ENCODE measurements at places on chromosomes 2 and 18.

DNA sequence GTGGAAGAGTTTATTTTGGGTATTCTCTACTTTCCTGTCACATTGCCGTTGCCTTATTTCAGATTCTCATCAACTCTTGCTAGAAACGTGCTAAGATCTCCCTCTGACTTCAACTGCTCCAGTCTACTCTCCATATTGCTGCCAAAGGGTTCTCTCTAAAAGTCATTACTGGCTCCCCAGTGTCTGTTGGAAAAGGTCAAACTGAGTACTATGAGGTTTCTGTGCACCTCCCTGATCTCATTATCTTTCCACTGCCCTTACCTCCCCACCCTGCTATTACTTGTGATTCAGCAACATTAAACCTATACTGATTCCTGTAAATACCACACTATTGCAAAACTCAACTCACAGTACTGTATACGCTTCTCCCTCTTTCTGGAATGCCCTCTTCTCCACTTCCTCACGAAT lies 1.9 kb upstream of the KRCC1 start:
- DNase-seq = no peak

DNA sequence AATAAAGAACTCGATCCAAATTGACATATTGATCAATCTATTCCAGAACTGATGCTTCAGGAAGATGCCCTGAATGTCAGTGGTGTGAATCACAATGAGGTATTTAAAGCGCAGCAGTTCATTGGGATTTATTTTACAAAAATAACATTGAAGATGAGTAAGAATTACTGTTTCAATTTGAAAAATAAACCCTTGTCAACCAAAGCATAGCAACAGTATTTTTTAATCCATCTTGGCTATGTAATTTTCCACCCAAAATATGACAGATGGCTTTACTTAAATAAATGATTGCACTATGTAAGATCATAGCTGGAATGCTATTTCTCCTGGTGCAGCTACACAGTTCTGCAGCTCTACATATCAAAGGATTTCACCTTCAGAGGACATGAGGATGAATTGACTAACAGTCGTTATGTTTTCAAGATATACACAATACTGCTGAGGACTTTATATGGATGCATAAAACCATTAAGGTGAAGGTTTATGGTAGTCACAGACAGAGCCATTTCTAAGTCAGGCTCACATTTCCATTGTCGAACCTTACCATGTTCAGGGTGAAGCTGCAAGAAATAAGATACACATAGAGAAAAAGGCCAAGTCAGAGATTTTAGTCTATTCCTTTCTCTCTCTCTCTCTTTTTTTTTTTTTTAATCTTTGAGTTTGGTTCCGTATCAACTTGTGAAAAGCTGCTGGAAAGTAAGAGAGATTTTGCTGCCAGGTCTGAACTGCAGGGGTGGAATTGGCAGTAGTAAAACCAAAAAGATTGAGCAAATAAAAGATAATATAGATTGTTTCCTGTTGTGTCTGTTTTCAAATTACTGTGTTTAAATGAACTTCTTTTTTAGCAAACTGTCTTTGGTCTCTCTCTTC lies 398.0 kb upstream of the CDH20 start:
- no peak for DNase-seq

- DNase-seq = no peak
These were observed 472.5 kb upstream of the PIK3C3 start for GRCh38 chr18:41482501-41482900.

- DNase-seq = no peak
These were observed 468.2 kb upstream of the POU3F3 start for GRCh38 chr2:104385743-104386142.

- no peak for DNase-seq
These were observed 78.2 kb downstream of the DYSF start for GRCh38 chr2:71531522-71532047.

DNA sequence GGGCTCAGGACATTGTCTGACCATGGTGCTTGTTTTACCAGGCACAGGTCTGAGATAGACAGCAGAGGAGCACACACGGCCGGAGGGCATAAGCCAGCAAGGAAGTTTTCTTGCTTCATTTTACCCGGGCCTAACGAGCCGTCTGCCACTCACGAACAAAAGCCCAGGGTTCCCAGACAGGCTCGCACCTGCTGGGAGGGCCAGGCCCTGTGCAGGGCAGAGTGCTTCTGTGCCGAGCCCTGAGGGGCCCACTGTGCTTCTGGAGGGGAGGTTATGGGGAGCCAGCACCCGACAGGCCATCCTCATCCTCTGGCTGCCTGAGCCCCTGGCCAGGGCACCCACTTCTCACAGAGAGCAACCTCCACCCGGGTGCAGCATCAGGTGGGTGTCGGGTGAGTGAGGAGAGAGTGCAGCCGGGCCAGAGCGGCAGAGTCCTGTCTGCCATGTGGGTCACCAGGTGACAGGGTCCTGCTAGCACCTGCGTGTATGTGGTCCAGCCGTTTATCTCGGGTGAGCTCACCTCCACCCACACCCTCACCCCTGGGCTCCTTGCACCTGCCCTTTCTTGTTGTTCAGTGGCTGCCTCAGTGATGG lies 297.9 kb downstream of the NDUFA10 start:
- DNase-seq = no peak

- DNase-seq = no peak
These were observed 55.4 kb downstream of the CNTNAP5 start for GRCh38 chr2:124080281-124081153.

GRCh38 chr2:159635006-159635789 lies 18.9 kb upstream of the BAZ2B start:
- DNase-seq = no peak

GRCh38 chr18:23703057-23703986 lies 14.1 kb downstream of the LAMA3 start:
- DNase-seq = no peak

DNA sequence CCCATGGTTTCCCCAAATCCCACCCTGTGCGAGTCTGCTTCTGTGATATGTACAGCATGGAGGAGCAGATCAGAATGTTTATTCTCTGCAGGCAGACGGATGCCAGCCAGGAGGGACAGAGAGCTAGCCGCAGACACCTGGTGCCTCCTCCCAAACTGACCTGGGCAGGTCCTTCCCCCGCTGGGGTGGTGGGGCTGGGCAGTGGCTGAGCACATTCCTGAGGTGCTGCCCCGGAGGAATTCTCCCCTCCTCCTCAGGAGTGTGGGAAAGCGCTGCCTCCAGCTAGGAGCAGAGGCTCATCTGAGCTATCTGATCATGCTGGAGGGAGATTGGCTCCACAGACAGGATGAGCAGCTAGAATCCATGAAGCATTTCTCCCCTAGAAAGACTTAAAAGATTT lies 21.7 kb downstream of the C2orf92 start:
- DNase-seq = no peak

- no peak for DNase-seq
These were observed 522.0 kb downstream of the PLCL1 start for GRCh38 chr2:198326431-198326830.

DNA sequence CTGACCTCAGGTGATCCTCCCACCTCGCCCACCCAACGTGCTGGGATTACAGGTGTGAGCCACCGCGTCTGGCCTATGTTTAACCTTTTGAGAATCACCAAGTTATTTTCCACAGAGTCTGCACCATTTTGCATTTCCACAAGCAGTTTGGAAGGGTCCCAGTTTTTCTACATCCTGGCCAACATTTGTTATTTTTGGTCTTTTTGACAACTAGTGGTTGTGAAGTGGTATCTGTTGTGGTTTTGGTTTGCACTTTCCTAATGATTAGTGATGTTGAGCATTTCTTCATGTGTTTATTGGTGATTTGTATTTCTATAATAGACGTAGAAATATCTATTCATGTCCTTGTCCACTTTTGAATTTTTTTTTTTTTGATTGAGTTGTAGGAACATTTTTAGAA lies 67.9 kb downstream of the BIRC6 start:
- no peak for DNase-seq

DNA sequence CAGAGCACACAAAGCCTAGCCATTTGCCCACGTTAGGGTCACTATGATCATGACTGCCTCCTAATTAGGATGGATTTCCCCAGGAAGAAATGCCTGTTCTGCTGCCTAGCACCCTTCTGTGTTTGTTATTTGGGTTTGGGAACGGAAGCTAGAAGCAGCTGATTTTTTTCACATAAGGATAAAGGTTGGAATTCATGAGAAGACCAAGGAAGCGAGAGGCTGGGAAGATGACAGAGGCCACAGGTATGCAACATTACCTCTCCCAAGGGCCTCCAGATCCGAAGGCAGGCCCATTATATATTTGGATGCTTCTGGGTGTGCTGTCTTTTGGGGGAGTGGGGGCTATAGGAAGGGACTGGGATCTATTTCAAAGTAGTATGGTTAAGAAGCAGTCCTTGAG lies 204.7 kb downstream of the FBXO15 start:
- no peak for DNase-seq

DNA sequence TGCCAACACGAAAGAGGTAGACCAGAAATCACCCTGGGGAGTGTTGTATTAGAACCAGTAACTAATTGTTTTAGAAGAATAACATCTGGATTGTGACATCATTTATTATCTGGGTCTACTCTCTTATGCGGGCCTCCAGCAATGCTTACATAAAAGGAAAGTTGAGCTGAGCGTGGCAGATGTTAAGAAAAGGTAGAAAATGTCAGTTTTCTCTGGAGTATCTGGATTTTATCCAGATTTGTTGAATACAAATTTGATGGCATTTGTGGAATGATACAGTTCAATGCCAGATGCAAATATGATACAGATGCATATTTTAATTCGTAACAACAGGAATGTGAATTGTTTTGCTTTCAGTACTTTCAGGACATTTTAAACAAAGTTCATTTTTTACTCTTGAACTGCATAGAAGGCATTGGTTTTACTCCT lies 90.3 kb downstream of the PRPF40A start:
- DNase-seq = no peak

DNA sequence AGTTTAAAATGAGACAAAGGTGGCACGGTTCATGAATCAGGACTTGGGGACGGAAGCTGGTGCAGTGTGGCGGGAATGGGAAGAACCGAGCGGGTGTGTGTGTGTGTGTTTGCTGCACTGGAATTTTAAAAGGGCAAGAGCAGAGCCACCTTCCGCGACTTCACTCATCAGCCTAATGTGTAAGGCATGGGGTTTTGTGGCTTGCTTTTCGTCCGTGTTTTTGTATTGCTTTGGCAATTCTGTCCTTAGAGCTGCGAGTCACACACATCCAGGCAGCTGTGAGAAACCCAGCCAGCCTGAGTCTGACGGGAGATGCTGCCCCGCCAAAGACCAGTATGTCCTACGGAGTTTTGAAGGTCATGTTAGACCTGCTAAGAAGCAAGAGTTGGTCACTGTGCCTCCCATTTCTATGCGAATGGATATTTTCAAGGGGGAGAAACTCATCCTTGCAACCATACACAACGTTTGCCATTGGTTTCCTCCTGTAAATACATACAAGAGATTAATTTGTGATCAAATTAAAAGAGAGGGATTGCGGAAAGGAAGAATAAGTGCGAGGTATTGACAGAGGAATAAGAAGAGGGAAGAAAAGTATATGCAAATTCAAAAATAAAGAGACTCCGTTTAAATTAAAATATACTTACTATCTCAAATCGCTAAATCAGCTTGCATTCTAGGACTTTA lies 665 bp upstream of the CACNB4 start:
- no peak for DNase-seq

DNA sequence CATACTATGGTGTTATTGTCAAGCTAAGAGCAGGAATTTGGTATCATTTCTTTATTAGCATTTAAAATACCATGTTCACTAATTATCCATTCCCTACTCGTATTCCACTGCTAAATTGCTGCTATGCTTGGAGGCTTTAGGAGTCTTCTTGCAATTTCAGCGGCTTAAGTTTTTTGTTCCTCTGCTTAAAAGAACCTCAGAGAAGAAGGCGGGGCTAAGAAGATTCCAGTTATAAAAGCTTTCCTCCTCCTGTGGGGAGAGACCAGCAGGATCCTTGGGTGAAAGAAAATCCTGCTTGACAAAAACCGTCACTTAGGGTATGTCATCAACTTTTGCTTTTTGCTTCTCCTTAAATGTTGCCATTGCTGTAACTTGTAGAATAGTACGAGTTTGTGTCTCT lies at the start of gene TRPM8:
Gene TRPM8, plus strand, starts transcription at position 258 of the 400 bp plus-strand sequence. CDS start 9,165 bp downstream, outside the sequence.
- no peak for DNase-seq

GRCh38 chr2:241773511-241774418 lies 2.9 kb upstream of the GAL3ST2 start:
- peak; percentile 31 for DNase-seq

DNA sequence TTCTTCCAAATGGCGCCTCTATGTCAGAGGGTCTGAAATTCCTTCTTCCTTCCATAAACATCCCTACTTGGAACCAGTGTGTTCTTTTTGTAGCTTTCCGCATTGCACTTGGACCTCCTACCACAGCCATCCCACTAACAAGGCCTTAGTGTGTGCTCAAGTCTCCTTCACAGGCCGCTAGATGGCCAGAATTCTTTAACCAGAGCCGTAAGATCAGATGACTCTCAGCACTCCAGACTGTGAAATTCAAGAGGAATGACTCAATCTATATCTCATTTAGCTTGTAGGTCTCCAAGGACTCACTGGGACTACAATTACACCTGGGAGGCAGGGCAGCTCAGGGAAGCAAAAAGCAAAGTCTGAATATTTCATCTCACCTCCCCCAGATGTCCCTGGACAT lies 298.9 kb downstream of the EIPR1 start:
- no peak for DNase-seq

DNA sequence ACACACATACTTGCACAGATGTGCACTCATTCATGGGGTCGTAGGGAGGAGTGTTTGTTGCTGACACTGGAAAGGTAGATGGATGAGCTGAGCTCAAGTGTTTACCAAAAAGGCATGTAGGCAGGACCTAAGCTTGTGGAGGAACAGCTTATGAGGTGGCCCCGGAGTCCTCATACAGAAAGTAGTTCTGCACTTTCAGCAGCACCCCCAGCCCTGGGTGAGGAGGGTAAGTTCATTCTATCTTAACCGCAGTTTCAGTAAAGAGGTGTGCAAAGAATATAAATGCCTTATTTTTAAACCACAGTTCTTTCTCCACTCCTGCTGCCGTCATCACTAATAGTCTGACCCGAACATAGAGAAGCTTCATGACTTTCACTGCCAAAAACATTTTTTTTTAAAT lies 31.7 kb upstream of the RNF152 start:
- no peak for DNase-seq

DNA sequence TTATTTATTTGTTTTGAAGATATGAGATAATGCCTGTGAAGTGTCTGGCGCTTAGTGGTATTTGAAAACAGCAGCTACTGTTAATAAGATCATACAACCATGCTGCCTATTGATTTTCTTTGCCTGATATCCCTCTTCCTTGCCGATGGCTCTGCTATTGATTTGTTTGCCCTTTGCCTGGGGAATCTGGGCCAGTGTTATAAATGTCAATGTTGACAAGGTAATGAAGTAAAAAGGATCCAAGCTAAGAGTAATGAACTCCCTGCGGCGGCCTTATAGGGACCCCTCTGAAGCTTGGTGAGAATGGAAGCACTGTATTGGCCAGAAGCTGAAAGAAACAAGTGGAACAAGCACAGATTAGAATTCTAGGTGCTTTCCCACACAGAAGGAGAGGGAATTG lies 854.6 kb downstream of the CNTNAP5 start:
- DNase-seq = no peak

GRCh38 chr2:237281836-237282306 lies 132.1 kb downstream of the COL6A3 start:
- no peak for DNase-seq

DNA sequence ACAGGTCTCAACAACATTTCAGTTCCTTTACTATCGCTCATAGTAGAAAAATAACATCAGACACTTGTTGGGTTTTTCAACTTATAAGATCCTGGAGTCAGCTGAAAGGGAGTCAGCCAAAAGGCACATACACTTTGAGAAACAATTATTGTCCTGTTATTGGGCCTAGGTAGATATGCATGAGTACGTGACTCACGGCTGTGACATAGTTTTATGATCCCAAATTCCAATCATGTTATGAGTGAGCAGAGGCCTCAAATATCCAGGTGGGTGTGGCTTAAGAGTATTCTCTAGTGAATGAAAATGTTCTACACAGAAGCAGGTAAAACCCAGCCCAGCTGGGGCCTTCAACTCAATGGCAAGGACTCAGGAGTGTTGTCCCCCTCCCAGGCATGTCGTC lies 27.2 kb downstream of the SERPINB8 start:
- DNase-seq = no peak

Measured in NCI-H1436 treated with DMSO at 0.1 percent for 48 hours (cell line).